ENCODE measurements at places on chromosomes 1 and 21.

- no peak for DNase-seq
Observed at GRCh38 chr1:30909365-30910068, 959 bp upstream of the SDC3 start.

- DNase-seq, result peak; percentile 36
Observed at GRCh38 chr1:210400043-210400840, 71.5 kb downstream of the HHAT start.

GRCh38 chr1:33725037-33725436, 138.8 kb upstream of the HMGB4 start:
- no peak for DNase-seq

DNA sequence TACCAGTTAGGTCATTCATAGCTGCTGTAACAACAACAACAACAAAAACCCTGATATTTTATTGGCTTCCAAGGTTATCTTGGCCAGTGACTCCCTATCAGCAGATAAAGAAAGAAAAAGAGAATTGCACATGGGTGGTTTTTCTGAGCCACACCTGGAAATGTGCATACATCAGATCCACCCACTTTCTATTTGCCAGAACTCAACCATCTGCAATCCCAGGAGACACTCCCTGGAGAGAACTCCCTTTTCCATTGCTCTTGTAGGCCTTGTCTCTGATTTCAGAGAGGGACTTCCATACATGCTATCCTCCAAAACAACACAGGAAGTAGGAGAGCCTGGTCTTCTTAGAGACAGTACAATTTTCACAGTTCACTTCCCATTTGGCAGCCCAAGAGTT, 74.9 kb upstream of the ZC3H11B start:
- DNase-seq, result no peak

DNA sequence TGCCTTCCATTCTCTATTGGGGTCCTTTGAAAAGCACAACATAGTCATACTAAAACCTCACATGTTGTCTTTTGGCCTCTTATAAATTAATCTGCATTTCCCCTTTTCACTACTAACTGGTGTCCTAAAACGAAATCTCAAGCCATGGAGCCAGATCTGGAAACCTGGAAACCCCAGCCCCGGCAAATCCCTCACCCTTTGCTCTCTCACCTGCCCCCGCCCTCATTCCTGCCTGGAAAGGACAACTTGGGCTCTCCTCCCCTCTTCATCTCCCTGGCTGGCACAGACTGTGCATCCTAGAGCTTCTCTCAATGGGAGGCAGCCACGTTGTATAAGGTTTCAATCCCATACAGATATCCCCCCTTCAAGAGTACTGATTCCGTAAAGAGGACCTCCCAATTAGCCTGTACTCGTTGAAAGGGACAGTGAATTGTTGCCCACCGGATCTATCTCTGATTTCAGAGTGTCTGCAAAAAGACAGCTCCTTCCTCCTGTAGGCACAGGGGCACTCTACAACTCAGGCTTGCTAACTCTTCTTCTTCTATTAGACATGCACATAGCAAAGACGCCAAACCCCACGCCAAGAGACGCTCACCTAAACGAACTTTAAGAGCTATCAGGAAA, 1.4 kb downstream of the DUSP10 start:
- peak; percentile 15 for DNase-seq

GRCh38 chr1:29767088-29767685, 530.9 kb downstream of the PTPRU start:
- no peak for DNase-seq

DNA sequence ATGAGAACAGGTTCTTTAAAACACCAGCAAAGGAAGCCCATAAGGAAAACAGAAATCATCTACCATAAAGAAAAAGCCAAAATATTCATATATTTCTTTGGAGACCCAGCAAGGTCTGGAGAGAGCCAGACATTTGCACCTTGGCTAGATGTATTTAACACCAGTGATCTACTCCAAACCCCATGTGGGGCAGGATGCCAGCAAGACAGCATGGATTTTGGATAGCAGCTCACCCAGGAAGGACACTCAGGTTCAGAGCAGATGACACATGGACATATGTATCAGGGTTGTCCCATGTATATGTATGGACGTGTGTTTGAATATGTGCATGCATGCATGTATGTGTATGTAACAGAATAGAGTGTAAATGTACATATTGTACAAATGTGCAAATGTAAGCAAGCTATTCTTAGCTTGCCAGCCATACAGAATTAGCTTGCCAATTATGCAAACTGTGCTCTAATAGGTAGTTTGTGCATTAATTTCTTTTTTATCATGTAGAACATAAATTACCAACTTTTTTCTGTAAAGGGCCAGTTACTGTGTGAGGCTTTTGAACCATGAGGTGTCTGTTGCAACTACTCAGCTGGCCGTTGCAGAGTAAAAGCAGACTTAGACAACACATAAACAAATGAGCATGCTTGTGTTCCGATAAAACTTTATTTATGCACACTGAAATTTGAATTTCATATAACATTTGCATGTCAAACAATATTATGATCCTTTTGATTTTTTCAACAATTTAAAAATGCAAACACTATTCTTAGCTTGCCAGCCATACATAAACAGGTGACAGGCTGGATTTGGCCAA, 73.5 kb upstream of the KAZN start:
- no peak for DNase-seq

- no peak for DNase-seq
Observed at GRCh38 chr1:48966583-48966982, 189.9 kb upstream of the BEND5 start.

DNA sequence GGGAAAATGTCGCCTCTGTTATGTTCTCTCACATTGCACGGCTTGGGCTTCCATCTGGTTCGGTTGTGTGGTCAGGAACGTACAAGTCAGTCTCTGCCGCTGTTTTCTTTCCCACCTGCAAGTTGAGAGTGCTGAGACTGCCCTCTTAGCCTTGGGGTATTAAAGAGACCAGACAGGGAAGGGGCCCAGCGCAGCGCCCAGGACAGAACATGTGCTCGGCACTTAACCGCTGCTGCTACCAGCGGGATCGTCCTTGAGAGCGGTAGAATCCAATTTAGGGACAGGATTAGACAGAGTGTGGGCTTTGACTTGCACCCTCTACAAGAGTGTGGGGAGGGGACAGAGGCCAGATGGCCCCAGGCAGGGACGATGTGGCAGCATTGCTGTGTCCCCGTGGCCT, 17.7 kb upstream of the AGPAT3 start:
- DNase-seq, result no peak

GRCh38 chr21:42164064-42164789, 54.7 kb upstream of the ABCG1 start:
- peak; percentile 36 for DNase-seq

- DNase-seq, result no peak
Observed at GRCh38 chr1:78678324-78678723, 28.7 kb downstream of the IFI44 start.

DNA sequence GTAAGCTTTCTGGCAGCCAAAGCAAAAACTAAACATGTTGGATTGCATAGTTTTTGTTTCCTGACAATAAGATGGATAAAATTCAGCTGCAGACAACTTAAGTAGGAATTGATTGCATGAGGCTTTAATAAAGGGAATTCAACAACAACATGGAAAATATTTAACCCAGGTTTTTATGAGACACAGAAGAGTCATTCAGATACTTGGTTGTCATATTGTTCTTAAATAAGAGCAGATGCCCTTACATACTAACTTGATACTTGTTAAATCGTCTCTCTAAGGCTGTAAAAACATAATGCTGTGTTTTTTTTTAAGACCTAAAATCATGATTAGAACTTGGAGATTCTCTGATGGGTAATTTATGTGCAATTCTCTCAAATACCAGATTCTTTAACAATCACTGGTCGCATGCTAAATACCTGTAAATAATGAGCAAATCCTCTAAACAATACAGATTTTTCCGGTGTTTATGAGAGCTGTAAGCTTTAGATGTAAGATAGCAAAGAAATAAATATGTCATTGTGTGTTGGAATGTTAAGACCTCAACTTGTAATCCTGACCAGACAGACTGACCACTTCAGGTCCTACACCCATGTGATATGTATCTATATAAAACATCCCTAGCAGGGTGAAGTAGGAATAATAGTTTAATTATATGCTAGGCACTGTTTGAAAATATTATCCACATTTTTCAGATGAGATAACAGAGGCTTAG, 37.8 kb upstream of the CD34 start:
- no peak for DNase-seq

- DNase-seq, result no peak
Observed at GRCh38 chr21:33899199-33899598, 16.4 kb downstream of the ATP5PO start.

GRCh38 chr1:10104834-10105233, 72.1 kb downstream of the UBE4B start:
- no peak for DNase-seq

DNA sequence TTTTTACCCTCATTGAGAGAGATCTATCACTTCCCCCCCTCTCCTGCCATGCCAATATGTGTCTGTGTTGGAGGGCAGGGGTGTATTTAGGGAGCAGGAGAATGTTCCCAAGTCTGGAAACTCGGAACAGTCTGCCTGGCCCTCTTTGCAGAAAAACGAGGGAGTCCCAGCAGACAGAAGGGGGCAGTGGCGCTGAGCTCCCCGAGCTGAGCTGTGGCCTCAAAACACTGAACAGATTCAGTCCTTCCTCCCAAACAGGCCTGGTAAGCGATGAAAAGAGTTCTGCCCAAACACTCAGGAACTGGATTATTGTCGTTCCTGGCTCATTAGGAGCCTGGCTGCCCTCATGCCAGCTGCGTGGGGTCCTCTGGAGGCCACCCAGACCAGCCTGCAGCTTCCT, 981 bp downstream of the CLDN14 start:
- no peak for DNase-seq
